ENCODE measurements at places on chromosomes 5 and 9.

GRCh38 chr9:132485393-132485792, 75.4 kb downstream of the CFAP77 start:
- DNase-seq = no peak

DNA sequence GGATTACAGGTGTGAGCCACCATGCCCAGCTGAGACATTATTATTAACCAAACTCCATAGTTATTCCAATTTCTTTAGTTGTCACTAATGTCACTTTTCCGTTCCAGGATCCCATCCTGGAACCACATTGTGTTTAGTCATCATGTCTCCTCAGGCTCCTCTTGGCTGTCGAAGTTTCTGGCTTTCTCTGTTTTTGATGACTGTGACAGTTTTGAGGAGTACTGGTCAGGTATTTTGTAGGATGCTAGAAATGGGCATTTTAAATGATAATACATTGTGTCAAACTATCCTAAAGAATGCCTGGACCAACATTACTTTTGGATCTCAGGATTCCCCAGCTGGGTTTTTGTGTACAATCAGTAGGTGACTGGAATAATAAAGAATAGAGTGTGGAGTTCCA, 19.8 kb upstream of the NEUROG1 start:
- DNase-seq = no peak

- no peak for DNase-seq
Measured at GRCh38 chr5:76165711-76166374, 82.7 kb downstream of the SV2C start.

DNA sequence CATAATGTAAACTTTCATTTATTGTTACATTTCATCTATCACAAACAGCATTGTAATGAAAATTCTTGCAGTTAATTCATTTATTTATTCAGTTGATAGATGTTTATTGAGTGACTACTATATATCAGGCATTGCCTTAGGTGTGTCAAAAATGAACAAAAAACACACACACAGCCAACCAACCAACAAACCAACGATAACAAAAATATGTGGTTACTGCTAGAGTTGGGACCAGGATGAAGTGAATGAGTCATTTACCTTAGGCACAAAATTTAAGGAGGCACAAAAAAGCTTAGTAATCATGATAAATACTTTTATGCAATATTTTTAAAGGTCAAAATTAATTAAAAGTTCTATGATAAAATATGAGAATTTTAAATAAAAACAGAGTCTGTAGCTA, 223.4 kb downstream of the CSNK1G3 start:
- no peak for DNase-seq

DNA sequence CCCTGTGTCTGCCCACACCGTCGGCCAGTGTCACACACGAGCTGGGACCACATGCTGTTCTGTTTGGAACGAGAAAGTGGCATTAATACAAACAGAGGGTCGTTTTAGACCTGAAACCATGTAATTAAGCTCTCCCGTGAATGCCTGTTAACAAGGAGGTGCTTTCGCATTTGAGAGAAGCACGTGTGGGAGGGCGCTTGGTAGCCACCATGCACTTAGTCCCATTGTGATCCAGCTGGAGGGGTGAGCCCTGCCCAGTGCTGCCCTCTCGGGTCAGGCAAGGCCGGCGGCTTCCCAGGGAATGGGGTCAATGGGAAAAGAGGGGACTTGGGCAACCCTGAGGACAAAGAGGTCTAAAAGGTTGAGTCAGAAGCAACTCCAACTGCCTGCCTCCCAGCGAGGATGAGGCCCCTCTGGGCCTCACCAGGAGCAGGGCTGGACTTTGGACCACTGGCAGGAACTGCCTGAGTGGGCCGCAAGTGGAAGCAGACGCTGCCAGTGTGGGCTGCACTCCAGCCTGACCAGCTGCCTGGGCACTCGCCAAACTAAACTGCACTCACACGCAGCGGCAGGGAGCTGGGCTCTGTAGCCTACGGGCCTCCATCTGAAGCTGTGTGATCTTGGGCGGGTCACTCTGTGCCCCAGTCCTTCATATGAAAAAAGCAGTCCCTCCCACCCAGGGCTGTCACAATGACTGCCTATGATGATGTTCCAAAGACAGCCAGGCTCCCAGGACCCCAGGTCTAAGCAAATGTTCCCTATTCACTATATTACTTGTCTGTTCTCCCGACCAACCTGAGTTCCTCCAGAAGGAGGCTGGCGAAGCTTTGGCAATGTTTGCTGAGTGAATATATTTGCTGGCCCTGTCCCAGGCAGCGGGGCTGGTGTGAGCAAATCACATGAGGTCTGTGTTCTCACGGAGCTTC, 195.7 kb downstream of the CDK5RAP2 start:
- no peak for DNase-seq

DNA sequence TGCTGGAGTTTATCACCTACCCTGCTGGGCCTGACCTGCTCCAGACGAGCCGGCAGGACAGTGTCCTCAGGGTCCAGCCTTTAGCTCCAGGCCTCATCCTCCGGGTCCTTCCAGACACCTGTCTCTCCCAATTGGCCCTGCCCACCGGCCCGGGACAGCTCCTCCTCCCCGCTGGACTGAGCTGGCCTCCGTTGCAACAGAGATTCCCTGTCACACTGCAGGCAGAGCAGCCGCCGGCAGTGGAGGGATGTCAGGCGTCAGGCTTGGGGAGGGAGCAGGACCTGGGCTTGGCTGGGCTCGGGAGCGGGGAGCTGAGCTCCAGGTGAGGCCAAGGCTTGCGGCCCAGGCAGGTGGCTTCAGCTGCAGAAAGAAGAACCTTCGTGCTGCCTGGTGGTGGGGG, 1.7 kb downstream of the KCNT1 start:
- DNase-seq = no peak

DNA sequence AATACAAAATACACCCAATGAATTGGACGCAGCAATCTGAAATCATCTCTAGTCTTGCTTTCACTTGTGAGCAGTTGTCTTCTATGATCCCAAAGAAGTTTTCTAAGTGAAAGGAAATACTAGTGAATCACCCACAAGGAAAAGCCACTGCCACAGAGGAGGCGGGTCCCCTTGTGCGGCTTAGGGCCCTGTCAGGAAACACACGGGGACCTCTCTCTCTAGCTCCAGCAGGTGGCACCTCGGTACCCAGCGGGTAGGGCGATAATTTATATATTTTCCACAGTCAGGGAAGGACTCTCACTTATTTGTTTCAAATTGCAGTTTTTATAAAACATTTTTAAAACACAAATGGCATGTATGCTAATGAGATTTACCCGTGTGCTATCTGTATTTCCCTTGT, 417.1 kb downstream of the KDM4C start:
- DNase-seq = no peak

Data from pons (tissue), 1 donor.